ENCODE measurements at places on chromosomes 5 and 9. TPM values are rescaled to one million over a fixed set of nuclear protein-coding genes. Genes with fewer than 3 reads are reported as not detected.

The SPATA31C1 gene
- 0.29 TPM for total RNA-seq

DNA sequence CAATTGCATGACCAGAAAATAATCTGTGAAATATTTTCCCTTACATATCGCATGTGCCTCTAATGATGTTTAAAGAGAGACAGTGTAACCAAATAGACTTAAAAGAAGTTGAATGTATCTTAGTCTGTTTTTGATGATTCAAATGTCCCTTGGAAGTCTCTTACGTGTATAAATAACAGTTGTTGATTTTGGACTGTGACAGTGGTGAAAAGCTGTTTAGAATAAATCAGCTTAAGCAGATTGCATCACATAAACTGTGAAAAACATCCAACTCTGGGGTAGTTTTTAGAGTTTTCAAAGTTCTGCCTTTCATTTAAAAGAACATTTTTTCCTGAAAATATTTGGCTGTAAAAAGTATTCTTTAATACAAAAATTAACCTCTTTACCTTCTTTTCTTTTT is 301.1 kb downstream of the PRR16 start:
- no peak for DNase-seq
- no peaks in the 10 kb centered on the region for H3K36me3 ChIP-seq
- no peaks in the 10 kb centered on the region for H3K4me1 ChIP-seq
- H3K27ac ChIP-seq, result no peak overlapping the region
- no peak overlapping the region for H3K4me3 ChIP-seq
- H3K27me3 ChIP-seq, result no peaks in the 10 kb centered on the region

DNA sequence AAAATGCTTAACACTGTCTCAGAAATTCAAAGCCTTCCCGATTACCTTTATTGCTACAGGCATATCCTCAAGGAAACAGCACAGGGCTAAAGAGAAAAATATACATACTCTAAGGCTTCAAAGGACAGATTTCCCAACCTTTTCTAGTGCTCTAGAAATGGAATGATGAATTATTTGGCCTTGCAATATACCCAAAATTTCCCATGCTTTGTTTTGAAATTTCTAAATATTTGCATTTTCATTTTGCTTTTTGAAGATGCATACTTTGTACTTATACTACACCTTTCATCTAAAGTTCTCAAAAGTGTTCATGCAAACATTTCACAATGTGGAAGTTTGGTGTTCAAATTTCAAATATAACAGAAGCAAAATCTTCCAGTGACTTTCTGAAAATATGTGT is 312.7 kb upstream of the PDE4D start:
- H3K27ac ChIP-seq, result no peak overlapping the region
- no peaks in the 10 kb centered on the region for H3K36me3 ChIP-seq
- no peak overlapping the region for H3K4me3 ChIP-seq
- no peak for DNase-seq
- H3K27me3 ChIP-seq, result peaks cover 7% of the 10 kb centered on the region

The PPP3R2 gene
- 0.34 TPM for total RNA-seq

The AJM1 gene
- total RNA-seq, result 3.8 TPM

DNA sequence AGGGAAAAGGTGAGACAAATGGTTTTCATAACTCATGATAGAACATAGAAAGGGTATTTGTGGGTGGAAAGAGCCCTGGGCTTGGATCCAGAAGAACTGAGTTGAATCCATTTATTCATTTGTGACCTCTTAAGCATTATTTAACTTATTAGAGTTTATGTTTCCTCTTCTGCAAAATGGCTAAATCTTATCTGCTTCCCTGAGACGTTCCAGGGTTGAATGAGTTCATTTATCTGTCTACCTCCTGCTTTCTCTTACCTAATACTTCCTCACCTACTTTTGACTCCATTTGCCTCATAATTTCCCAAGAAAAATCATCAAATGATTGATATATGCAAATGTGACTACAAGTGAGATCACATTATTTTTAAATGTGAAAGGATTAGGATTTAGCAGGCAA is 152.7 kb upstream of the GAS1 start:
- H3K4me1 ChIP-seq, result peaks cover 23% of the 10 kb centered on the region
- H3K27ac ChIP-seq, result peak overlapping the region; percentile 17
- DNase-seq, result no peak

GRCh38 chr5:141822144-141822543 is 56.1 kb downstream of the PCDH1 start:
- H3K36me3 ChIP-seq, result no peaks in the 10 kb centered on the region
- H3K27me3 ChIP-seq, result peaks cover 12% of the 10 kb centered on the region
- H3K4me3 ChIP-seq, result no peak overlapping the region
- peaks cover 5% of the 10 kb centered on the region for H3K4me1 ChIP-seq
- DNase-seq, result no peak

The WDR38 gene
- not detected for total RNA-seq

The PCA3 gene
- total RNA-seq, result not detected
